ENCODE measurements at places on chromosomes 11 and 22. TPM values are rescaled to one million over a fixed set of nuclear protein-coding genes. Genes with fewer than 3 reads are reported as not detected.
A peak's percentile ranks its signal among the peaks of the same experiment; 100 is the strongest.

DNA sequence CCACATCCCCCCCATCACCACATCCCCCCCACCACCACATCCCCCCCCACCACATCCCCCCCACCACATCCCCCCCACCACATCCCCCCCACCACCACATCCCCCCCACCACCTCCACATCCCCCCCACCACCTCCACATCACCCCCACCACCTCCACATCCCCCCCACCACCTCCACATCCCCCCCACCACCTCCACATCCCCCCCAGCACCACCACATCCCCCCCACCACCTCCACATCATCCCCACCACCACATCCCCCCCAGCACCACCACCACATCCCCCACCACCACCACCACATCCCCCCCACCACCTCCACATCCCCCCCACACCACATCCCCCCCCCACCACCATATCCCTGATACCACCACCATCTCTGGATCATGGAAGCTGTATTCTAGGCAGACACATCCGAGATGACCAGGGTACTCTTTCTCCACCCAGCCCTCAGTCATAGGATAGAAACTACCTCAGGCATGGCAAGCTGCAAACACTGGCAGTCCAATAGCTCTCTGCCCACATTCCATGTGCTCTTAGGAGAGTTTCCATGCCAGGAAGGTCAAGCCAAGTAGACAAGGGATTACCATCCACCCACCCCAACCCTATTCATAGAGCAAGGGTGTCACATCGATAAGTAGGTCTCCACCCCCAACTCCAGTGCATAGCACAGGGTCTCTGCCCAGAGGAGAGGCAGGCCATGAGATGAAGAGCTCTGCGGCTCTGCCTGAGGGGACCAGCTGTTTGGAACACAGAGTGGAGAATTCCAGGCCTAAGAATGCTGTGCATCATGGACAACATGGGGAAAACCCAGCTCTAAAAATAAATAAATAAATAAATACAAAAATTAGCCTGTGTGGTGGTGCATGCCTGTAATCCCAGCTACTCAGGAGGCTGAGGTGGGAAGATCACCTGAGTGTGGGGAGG, 33.0 kb upstream of the TEAD1 start:
- peaks cover 5% of the 10 kb centered on the region for H3K27me3 ChIP-seq
- no peak overlapping the region for H3K27ac ChIP-seq
- DNase-seq = no peak
- H3K4me1 ChIP-seq = no peaks in the 10 kb centered on the region
- no peak overlapping the region for H3K4me3 ChIP-seq
- H3K36me3 ChIP-seq = no peaks in the 10 kb centered on the region

- no peak for DNase-seq
- H3K36me3 ChIP-seq = no peaks in the 10 kb centered on the region
- H3K4me3 ChIP-seq = no peak overlapping the region
- peaks cover 7% of the 10 kb centered on the region for H3K4me1 ChIP-seq
- H3K27me3 ChIP-seq = peaks cover 2% of the 10 kb centered on the region
Observed at GRCh38 chr11:6855971-6856541, 6.8 kb upstream of the OR10A2 start.

GRCh38 chr11:17077240-17077519, 287 bp downstream of the RPS13 start:
- H3K4me3 ChIP-seq = peak overlapping the region; percentile 93
- H3K4me1 ChIP-seq = peaks cover 27% of the 10 kb centered on the region
- DNase-seq = no peak

DNA sequence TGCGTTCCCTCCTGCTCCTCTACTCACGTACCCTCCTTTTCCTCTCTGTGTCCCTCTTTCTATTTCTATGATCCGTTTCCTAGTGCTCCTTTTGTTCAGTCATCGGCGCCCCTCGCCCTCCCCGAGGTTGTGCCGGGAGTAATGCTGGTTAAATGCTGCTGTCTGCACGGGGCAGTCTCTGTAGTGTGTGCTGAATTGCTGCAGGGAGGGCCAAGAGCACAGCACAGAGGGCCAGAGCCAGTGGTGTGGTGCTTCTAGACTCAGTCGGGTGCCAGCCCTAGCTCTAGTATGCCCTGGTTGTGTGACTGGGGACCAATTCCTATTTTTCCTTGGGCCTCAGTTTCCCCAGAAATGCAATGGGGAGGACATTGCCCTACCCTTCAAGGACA, 98.3 kb downstream of the PKNOX2 start:
- H3K4me1 ChIP-seq = peaks cover 4% of the 10 kb centered on the region
- H3K36me3 ChIP-seq = no peaks in the 10 kb centered on the region
- peaks cover 35% of the 10 kb centered on the region for H3K27me3 ChIP-seq

DNA sequence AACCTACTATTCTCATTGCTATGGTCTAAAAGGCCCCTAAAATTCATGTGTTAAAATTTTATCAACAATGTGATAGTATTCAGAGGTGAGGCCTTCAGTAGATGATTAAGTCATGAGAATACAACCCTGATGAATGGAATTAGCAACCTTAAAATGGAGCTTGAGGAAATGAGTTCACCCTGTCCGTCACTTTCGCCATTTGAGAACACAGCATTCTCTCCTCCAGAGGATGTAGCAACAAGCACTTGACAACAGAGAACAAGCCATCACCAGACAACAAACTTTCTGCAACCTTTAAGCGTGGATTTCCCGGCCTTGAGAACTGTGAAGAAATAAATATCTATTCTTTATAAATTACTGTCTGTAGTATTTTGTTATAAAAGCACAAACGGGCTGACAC, 197.0 kb downstream of the SBF2 start:
- peaks cover 4% of the 10 kb centered on the region for H3K4me1 ChIP-seq
- no peak overlapping the region for H3K4me3 ChIP-seq
- peaks cover 24% of the 10 kb centered on the region for H3K36me3 ChIP-seq
- no peak overlapping the region for H3K27ac ChIP-seq
- no peaks in the 10 kb centered on the region for H3K27me3 ChIP-seq

GRCh38 chr11:73939096-73939495, 11.7 kb upstream of the DNAJB13 start:
- peaks cover 12% of the 10 kb centered on the region for H3K36me3 ChIP-seq
- H3K27ac ChIP-seq = no peak overlapping the region
- no peak overlapping the region for H3K4me3 ChIP-seq
- no peak for DNase-seq
- H3K27me3 ChIP-seq = no peaks in the 10 kb centered on the region

GRCh38 chr22:26428515-26429457, at the start of gene ASPHD2:
ASPHD2 (plus strand) TSS chr22:26429260; CDS start chr22:26433616, 4,356 bp downstream.
- H3K27me3 ChIP-seq = peaks cover 4% of the 10 kb centered on the region
- H3K4me3 ChIP-seq = peak within 1 kb of the TSS; percentile 94
- peak; percentile 83 for DNase-seq
- H3K27ac ChIP-seq = peak within 1 kb of the TSS; percentile 99
- peaks cover 8% of the 10 kb centered on the region for H3K36me3 ChIP-seq

DNA sequence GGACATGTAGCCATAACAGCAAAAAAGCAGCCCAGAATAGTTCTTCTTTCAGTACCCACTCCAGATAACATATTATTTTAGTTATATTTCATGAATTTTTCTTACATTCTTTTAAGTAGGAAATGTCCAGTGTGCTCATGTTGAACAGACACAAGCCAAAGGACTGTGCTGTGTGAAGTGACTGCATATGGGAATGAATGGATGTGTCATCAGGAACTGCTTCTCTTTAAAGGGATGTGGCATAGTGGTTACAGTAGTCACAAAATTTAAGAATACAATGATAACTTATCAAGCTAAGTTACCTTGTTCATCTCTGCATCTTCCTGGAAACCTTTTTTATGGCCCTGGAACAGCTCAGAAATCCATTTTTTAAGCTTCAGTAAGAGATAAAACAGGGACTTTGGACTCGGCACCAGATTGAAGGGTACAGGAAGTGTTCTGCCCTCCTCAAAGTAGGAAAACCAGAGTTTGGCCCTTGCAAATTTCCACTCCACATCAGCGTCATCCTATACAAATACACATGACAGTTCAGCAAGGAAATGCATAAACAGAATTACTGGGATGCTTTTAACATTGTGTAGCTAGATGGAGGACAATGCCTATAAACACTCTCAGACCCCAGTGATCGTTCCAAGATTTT, 112.8 kb downstream of the TRPC6 start:
- no peaks in the 10 kb centered on the region for H3K27me3 ChIP-seq
- H3K4me3 ChIP-seq = no peak overlapping the region
- no peaks in the 10 kb centered on the region for H3K36me3 ChIP-seq
- no peak overlapping the region for H3K27ac ChIP-seq
- no peaks in the 10 kb centered on the region for H3K4me1 ChIP-seq

GRCh38 chr11:126361400-126361799, 5.9 kb downstream of the ST3GAL4 start:
- H3K27ac ChIP-seq = no peak overlapping the region
- peaks cover 4% of the 10 kb centered on the region for H3K4me1 ChIP-seq

- H3K27ac ChIP-seq = peak overlapping the region; percentile 88
- no peak overlapping the region for H3K4me3 ChIP-seq
- peak; percentile 79 for DNase-seq
- H3K4me1 ChIP-seq = peaks cover 23% of the 10 kb centered on the region
- no peaks in the 10 kb centered on the region for H3K27me3 ChIP-seq
Observed at GRCh38 chr22:37896181-37896592, 9.9 kb upstream of the MICALL1 start.

GRCh38 chr11:72589802-72590761, 84.1 kb downstream of the PDE2A start:
- peak; percentile 70 for DNase-seq
- H3K4me1 ChIP-seq = peaks cover 32% of the 10 kb centered on the region
- H3K36me3 ChIP-seq = no peaks in the 10 kb centered on the region

GRCh38 chr11:12402691-12403120, 25.3 kb downstream of the PARVA start:
- H3K4me3 ChIP-seq = no peak overlapping the region
- no peak overlapping the region for H3K27ac ChIP-seq
- peaks cover 2% of the 10 kb centered on the region for H3K4me1 ChIP-seq
- H3K36me3 ChIP-seq = no peaks in the 10 kb centered on the region
- no peak for DNase-seq
- no peaks in the 10 kb centered on the region for H3K27me3 ChIP-seq

GRCh38 chr22:45418056-45418769, 4.7 kb downstream of the RIBC2 start:
- H3K4me1 ChIP-seq = peaks cover 9% of the 10 kb centered on the region
- H3K4me3 ChIP-seq = no peak overlapping the region
- DNase-seq = no peak
- H3K27me3 ChIP-seq = no peaks in the 10 kb centered on the region

- no peak for DNase-seq
- H3K27ac ChIP-seq = no peak overlapping the region
- H3K4me1 ChIP-seq = no peaks in the 10 kb centered on the region
Observed at GRCh38 chr11:58905011-58905720, 34.1 kb upstream of the GLYATL1 start.

DNA sequence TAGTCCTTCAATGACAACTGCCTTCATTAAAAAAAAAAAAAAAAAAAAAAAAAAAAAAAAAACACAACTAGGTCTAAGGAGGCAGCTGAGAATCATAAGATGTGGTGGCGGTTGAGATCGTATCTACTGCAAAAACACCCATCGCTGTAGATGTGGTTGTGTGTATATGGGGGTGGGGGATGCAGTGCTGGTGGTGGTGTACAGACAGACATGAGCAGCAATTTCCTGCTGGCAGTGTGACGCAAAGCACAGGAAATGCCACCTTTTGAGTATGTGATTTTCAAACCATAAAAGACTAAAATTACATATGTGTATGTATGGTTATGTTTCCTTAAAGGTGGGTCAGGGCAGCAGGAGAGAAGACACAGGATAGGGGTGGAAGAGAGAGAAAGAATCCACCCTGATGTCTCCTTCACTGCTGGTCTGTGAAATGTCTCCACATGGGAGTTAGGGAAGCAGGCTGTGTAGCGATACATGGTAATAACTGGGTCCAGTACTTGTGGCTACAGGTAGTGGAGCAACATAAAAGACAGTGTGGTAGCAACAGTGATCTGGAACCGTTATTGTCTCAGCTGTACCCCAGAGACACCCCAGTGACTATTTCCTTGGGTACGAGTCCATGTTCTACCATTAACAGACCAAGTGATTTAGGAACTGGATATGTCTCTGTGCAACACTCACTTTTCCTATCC, 57.9 kb downstream of the SYTL2 start:
- peak; percentile 94 for DNase-seq
- H3K4me3 ChIP-seq = peak overlapping the region; percentile 57
- H3K27ac ChIP-seq = peak overlapping the region; percentile 97
- peaks cover 95% of the 10 kb centered on the region for H3K4me1 ChIP-seq

- DNase-seq = no peak
- H3K27me3 ChIP-seq = peaks cover under 1% of the 10 kb centered on the region
- H3K4me3 ChIP-seq = no peak overlapping the region
- H3K36me3 ChIP-seq = no peaks in the 10 kb centered on the region
- H3K4me1 ChIP-seq = no peaks in the 10 kb centered on the region
Observed at GRCh38 chr11:15873501-15873900, 482.8 kb downstream of the SOX6 start.

DNA sequence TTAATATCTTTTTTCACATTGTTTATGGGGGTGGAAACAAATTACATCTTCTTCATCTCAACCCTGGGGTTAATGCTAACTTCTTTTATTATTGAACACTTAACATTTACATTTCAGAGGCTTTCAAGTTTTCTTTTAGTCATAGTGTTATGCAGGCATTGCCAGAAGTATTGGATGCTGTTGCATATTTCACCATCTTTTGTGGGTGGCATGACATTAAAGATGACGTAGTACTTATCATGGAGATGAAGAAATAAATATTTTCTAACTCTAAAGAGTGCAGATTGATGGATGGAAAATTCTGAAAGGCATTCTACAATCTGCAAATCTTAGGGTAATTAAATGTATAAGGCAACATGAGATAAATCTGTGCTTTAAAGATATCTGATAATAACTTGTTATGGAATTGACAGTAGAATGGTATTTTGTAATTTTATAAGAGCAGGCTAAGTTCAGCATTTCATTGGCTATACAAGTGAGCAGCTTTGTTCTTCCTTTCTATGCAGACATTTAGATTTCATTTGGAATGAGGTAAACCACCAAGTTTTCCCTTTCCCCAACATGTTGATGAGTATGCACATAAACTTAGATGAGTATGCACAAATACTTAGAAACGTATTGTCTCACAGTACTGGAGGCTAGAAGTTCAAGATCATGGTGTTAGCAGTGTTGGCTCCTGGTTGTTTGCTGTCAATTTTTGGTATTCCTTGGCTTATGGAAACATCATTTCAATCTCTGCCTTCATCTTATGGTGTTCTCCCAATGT, 924.4 kb downstream of the METTL15 start:
- no peak for DNase-seq
- H3K36me3 ChIP-seq = no peaks in the 10 kb centered on the region
- no peak overlapping the region for H3K4me3 ChIP-seq
- H3K27ac ChIP-seq = no peak overlapping the region
- no peaks in the 10 kb centered on the region for H3K4me1 ChIP-seq

GRCh38 chr22:34845391-34845790, 220.6 kb upstream of the ISX start:
- H3K27me3 ChIP-seq = peaks cover 18% of the 10 kb centered on the region
- no peak for DNase-seq
- peaks cover 2% of the 10 kb centered on the region for H3K36me3 ChIP-seq
- peaks cover 7% of the 10 kb centered on the region for H3K4me1 ChIP-seq

Gene CCDC116
- total RNA-seq = 0.30 TPM

Gene OR10D3
- not detected for total RNA-seq

Gene DBX1
- total RNA-seq = not detected

Gene FERMT3
- 176 TPM for total RNA-seq

Gene TNRC6B
- 37.9 TPM for total RNA-seq

Gene SEZ6L
- total RNA-seq = not detected

Gene OR1S2
- not detected for total RNA-seq

Gene VSIG10L2
- total RNA-seq = not detected

Gene PAX6
- 1.5 TPM for total RNA-seq

Gene KCNK7
- 0.35 TPM for total RNA-seq

Gene NCF4
- 0.50 TPM for total RNA-seq

Gene AQP11
- total RNA-seq = 0.24 TPM

Gene SLC3A2
- total RNA-seq = 472 TPM

Gene TCN1
- total RNA-seq = not detected

Gene RFPL1
- not detected for total RNA-seq
